Cerebellum (tissue), 4 donors: ENCODE measurements at places on chromosomes 6 and 20.

DNA sequence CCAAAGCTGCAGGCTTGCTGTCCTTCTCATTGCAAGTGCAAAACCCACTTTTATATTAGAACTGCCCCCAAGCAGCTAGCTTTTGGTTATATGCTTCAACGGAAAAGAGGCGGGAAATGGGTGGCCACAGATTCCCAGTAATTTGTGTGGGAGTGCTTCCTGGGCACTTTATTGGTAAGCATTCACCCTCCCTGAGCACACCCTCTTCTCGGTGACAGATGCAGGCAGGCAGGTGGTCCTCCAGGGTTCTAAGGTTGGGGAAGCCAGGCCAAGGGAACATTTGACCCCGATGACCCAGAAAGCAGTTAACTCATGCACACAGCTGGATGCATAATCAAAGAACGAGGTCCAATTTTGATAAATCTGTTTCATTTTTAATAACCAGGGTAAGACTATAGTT is 29.1 kb downstream of the PRDM1 start:
- no peak for DNase-seq

DNA sequence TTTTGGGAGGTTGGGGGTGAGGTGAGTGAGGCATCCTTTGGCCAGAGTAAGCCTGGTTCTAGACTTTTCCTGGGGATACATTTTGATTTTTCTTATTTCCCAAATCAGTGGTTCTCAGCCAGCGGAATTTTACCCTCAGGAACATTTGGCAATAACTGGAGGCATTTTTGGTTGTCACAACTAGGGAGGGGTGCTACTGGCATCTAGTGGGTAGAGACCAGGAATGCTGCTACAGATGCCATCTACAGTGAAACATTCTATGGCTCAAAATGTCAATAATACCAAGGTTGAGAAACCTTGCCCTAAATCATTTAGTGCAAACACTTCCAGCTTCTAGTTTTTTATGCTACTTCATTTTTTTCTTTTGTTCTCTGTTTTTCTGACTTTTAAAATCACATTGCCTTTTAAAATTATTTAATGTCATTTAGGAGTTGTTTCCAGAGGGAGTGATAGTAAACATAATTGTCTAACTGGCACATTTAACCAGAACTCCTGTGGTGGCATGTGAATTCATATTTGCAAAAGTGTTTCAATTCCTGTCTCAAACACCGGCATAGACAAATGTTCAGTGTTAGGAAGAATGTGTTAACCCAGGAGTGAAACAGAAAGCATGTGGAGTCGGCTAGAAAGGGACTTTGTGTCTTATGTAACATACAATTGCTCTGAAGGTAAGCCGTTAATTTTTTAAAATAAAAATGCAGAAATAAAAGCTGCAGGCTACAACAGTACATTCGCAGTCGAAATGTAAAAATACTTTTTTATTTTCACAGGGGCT is 59.0 kb downstream of the QRSL1 start:
- no peak for DNase-seq

DNA sequence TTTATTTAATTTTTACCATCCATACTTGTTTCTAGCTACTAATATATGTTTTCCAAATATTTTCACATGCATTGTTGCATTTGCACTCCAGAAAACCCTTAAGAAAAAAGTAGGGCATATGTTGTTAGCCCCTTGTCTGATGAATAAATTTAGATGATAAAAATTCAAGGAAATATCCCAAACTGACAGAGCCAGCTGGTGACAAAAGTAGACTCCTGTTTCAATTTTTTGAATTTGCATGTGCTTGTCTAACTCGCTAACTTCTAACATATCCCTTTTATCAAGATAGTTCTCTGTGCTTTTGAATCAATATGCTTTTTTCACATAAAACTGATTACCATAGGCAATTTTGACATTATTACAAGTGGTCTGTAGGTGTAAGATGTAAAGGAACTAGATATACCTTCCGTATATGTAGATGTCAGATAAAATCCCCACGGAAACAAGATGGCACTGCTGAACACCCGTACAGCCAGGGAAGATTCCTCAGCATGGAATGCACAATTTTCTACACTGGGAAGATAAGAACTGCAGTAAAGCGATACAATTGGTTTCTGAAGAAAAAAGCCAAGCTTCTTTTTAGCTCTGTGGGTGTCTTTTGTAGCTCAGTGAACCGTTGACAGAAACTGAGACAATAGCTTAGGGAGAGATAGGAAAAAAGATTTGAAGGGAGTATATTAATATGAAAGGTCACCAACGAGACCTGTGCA is 437.6 kb upstream of the RNF217 start:
- DNase-seq: no peak

GRCh38 chr6:12008366-12009179 is 3.5 kb upstream of the HIVEP1 start:
- peak; percentile 68 for DNase-seq

DNA sequence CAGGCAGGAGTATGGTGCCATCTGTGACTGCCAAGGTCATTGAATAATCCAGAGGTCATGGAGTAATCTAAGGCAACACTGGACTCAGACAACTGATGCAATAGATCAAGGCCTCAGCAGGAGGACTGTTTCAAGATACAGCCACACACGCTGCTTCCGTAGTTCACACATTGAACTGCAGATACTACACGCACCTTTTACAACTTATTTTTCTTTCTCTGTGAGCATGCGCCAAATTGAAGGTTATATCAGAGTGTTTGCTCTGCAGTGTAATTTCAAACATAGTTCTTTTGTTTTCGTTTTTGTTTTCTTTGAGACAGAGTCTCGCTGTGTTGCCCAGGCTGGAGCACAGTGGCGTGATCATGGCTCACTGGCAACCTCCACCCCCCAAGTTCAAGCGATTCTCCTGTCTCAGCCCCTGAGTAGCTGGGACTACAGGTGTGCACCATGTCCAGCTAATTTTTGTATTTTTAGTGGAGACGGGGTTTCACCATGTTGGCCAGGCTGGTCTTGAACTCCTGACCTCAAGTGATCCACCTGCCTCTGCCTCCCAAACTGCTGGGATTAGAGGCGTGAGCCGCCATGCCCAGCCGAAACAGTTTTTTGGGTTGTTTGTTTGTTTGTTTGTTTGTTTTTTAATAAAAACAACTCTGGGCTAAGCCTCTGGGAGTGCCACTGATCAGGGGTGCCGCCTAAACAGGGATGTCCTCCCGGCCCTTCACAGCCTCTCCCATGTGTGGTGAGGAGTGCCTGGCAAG is 96.6 kb upstream of the NAA20 start:
- no peak for DNase-seq

DNA sequence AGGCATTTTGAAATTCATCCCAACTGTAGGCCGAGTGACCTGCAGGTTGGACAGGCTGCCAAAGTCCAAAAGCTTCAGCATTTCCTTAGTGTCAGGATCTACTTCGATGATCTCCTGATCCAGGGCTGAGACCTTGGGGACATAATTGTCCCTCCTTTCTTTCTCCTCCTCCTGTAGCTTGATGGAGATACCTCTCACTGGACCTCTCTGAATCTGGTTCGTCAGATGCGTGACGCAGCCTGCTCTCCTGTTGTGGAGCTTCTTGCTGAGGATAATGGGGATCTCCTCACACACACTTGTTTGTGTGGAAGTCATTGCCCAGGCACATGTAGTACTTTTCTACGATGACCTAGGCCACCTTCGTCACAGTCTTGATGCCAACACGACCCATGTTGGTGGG is 1.5 kb upstream of the MAS1L start:
- no peak for DNase-seq

DNA sequence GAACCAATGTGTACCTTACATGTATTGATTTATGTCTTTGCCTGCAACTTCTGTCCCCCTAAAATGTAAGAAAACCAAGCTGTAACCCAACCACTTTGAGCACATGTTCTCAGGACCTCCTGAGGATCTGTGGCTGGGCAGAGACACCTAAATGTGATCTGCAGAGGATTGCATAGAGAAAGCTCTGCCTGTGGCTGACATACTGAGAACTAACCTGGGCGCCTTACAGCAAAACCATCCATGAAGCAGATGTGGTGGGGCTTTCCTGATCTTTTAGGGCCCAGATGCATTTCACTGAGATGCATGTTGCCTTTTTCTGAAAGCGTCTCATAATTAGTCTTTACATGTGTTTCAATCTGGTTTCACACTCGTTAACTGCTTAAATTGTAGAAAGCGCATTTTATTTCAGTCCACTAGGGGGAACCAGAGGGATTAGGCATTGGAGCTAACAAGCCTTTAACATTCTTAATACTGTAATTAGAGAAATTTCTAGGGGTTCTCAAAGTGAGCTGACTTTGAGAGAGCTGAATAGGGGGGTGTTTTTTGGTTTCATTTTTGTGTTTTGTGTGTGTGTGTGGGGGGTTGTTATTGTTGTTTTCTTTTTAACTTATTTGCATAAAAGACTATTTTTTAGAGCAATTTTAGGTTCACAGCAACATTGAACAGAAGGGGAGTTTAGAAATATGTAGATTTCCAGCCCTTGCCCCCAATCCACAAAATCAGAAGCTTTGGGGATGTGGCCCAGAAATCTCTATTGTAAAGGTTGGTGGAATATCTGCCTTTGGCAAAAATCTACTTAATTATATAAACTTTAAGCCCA is 50.9 kb upstream of the FAM184A start:
- peak; percentile 45 for DNase-seq

DNA sequence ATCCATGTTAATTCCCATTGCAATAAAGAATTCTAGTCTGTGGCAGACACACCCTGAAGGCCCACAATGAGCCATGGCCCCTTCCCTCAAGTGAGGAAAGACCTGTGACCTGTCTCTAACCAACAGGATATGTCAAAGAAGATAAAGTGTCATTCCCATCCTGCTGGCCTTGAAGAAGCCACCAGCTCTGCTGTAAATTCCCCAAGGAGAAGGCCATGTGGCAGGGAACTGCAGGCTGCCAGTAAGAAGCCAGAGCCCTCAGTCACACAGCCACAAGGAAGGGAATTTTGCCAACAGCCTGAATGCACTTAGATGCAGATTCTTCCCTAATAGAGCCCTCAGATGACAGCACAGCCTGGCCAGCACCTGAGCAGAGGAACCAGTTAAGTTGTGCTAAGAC is 24.8 kb downstream of the VIP start:
- DNase-seq: peak; percentile 6

GRCh38 chr6:21893793-21894192 is 300.2 kb downstream of the SOX4 start:
- no peak for DNase-seq

- DNase-seq: no peak
Measured at GRCh38 chr20:8809107-8809953, 259.6 kb upstream of the PLCB4 start.

GRCh38 chr20:13736436-13737191 is 48.1 kb downstream of the ESF1 start:
- DNase-seq: no peak

GRCh38 chr20:35117196-35117595 is 24.6 kb upstream of the TRPC4AP start:
- DNase-seq: no peak

DNA sequence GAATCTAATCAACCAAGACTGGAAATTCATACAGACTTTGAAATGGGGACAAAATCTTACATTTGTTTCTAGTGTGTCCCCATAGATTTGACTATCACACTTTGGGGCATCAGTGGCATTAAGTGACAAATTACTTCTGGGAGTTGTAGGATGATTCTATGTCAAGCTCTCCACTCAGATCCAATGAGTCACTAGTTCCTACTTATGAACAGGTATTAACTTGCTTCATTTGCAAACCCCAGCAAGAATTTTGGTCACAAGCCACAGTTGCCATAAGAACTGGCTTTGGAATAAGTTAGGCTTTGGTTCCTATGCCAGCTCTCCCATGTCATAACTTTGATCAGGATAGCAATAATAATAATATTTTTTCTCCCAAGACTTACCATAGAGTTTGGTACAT is 77.6 kb upstream of the PTPRK start:
- DNase-seq: no peak

- DNase-seq: no peak
Measured at GRCh38 chr6:35343835-35344550, 1.6 kb downstream of the PPARD start.

DNA sequence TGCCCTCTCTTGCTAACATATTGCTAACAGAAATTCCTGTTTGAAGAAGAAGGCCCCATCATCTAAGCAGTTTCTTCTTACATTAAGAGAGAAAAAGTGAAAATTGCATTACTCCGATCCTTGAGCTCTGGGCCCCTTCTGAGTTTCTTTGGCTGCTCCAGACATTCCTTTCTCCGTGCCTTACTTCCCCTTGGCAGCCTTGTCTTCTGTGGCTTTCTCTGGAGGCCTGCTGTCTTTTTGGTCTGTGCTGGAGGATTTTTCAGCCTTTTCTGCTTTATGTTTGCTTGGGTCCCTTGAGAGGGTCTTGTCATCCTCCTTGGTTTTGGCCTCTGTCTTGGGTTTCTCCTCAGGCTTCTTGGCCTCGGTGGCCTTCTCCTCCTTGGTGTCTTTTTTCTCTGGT is 378.8 kb upstream of the CHD6 start:
- DNase-seq: no peak

DNA sequence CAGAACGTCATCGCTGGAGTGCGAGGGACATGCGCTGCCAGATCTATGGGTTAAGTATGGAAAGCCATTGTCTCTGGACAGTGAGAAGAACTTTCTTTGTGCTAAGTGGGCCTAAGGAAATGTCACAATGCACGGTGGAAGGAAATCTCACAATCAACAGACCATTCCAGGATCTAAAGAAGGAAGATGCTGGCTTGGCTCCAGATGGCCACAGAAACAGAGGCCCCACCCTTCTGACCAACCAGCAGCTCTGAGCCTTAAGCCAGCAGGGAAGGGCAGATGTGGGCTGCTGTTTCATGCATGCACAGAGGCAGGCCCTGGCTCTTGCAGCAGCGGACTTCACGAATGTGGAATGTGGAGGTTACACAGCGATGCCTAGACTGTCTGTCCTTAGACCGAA is 156.3 kb downstream of the SOBP start:
- DNase-seq: no peak

- DNase-seq: no peak
Measured at GRCh38 chr6:170128346-170128745, 162.5 kb downstream of the DLL1 start.

- DNase-seq: no peak
Measured at GRCh38 chr6:110040716-110041115, 62.6 kb downstream of the GPR6 start.

- no peak for DNase-seq
Measured at GRCh38 chr6:21823371-21823770, 229.8 kb downstream of the SOX4 start.

DNA sequence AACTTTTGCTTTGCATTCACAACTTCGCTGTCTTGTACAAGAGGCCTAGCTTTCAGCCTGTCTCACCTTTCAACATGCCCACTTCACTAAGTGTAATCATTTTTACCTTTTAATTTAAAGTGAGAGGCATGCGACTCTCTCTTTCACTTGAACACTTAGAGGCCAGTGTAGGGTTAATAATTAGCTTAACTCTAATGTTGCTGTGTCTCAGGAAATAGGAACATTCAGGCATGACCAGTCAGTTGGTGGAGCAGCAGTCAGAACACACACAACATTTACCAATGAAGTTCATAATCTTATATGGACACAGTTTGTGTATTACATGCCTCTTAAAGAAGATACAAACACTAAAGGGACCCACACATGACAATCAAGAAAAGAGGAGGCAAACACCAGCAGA is 47.6 kb downstream of the HTR1B start:
- no peak for DNase-seq

DNA sequence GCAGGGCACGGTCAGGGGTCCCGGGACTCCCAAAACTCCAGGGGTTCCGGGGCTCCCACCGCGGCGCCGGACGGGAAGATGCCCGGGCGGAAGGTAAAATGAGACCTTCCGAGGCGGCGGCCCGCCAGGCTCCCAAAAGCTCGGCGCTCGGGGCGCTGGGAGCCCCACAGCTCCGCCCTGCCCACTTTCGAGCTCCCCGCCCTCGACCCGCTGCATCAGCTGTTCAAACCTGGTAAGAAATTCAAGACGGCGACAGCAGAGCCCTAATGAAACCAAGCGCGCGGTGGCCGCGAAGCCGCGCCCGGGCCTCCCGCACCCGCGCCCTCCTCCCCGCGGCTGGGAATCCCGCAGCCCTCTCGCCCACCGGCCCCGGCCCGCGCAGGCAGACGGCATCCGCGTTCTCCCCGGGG is 369 bp downstream of the SLC4A11 start:
- no peak for DNase-seq
